ENCODE measurements at places on chromosomes 5 and 9.

GRCh38 chr9:89145097-89145496, 33.5 kb downstream of the SHC3 start:
- no peak for DNase-seq

GRCh38 chr9:34501889-34502425, 20.8 kb downstream of the ENHO start:
- no peak for DNase-seq

DNA sequence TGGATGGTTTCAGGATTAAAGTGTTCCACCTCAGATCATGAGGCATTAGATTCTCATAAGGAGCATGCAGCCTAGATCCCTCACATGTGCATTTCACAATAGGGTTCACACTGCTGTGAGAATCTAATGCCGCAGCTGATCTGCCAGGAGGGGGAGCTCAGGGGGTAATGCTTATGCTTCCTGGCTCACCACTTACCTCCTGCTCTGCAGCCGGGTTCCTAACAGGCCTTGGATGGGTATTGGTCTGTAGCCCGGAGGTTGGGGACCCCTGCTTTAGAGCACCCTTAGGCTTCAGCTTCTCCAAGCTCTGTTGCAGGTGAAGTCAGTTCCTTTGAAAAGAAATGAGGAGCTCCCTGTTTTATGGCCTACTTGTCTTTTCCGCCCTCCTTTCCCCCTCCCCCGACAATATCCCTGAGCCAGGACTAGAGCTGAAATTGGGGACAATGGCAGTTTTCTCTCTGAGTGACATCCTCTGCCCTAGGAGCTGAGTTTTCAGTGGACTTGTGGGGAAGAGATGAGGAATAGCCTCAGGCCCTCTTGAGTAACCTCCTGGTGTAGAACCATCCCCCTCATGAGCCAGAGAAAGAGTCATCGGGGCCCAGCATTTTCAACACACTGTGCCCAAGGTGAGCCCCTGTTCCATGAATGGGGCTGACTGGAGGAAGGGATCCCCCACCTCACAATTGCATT, 16.2 kb upstream of the MAT2B start:
- DNase-seq, result no peak

GRCh38 chr9:105637787-105638395, 24.4 kb upstream of the TAL2 start:
- no peak for DNase-seq

GRCh38 chr9:34777666-34778065, 67.7 kb upstream of the CCL21 start:
- no peak for DNase-seq

- DNase-seq, result no peak
These were observed 6.3 kb downstream of the STC2 start for GRCh38 chr5:173321886-173322285.

DNA sequence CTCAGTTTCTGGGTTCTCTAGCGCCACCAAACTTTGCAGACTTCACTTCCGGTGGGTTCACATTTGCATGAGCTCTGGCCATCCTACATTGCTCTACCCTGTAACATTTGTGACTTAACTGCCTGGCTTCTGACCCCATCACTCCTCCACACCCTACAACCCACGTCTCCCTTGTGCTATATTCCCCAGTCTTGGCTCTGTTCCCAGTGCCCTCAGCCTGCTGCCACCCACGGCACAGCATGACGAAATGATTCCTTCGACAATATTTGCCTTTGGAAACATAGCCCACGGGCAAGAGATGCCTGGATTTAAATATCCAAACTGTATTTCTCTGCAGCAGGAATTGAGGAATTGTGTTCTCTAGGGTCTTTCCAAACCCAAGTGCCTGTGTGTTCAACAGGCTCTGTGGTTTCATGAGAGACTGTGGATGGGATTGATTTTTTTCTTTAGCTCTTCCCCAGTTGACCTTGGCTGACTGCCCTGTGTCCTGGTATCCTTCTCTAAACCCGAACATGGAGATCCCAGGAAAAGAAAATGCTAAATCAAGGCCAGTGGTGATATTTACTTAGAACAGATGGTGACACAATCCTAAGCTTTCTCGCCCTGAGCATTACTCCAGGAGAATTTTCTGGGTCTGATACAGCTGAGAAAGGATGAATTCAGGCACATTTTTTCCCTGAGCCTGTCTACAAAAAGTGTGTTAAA, 44.4 kb upstream of the GRIA1 start:
- no peak for DNase-seq

DNA sequence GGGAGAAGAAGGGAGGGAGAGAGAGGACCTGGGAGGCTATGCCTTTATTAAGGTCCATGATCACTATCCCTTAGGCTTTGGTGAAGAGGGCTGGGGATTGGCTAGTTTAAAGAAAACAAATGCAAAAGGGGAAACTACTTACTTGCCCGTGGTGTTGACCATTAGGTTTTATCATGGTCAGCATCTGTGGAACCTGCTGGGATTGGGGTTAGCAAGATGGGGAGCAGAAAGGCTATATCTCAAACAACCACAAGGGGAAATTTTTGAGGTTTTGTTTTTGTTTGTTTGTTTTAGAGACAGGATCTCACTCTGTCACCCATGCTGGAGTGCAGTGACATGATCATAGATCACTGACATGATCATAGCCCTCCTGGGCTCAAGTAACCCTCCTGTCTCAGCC, 9.0 kb upstream of the RAD23B start:
- DNase-seq, result no peak

GRCh38 chr5:150245111-150245789, 44.3 kb downstream of the CAMK2A start:
- DNase-seq, result no peak

GRCh38 chr5:139481122-139481533, 1.4 kb downstream of the STING1 start:
- DNase-seq, result no peak

DNA sequence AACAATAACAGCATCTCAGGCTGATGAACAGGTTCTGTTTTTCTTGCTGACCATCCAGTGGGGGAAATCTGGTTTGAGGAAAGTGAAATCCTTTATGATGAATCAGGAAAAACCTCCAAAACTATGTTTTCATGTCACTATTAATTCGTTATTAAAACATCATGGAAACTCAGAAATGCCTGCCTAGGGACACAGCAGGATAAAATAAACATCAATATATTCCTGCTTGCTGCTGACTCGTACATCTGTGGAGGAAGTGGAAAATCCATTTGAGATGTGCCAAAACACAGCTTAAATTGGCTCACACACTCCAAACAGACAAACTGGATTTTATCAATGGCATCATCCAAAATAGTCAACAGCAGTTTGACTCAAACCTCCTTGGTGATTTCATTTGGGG, 53.0 kb downstream of the TEK start:
- DNase-seq, result no peak

- DNase-seq, result no peak
These were observed 190.6 kb downstream of the NSG2 start for GRCh38 chr5:174236070-174236469.

- DNase-seq, result no peak
These were observed 273.3 kb downstream of the MAN2A1 start for GRCh38 chr5:109962882-109963603.

- no peak for DNase-seq
These were observed 30.5 kb downstream of the TLR4 start for GRCh38 chr9:117734523-117735314.

GRCh38 chr9:78026947-78027346, 4.7 kb downstream of the GNAQ start:
- no peak for DNase-seq

GRCh38 chr5:176519810-176520720, 17.1 kb downstream of the RNF44 start:
- DNase-seq, result no peak

DNA sequence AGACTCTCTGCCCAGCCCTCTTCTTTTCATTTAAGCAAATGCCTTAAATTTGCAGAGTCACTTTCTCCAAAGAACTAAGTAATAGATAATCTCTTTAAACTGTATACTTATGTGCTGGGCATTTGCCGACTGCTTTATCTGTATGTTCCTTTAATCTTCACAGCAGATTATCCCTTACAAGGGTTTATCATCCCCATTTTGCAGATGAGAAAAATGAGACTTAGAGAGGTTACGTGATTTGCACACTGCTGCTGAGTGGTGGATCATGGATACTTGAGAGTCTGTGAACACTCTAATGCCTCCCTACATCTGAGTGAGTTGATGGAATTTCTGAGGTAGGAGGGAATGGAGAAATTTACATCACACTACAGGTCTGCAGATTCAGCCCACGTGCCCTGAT, 4.2 kb downstream of the ZNF79 start:
- no peak for DNase-seq

DNA sequence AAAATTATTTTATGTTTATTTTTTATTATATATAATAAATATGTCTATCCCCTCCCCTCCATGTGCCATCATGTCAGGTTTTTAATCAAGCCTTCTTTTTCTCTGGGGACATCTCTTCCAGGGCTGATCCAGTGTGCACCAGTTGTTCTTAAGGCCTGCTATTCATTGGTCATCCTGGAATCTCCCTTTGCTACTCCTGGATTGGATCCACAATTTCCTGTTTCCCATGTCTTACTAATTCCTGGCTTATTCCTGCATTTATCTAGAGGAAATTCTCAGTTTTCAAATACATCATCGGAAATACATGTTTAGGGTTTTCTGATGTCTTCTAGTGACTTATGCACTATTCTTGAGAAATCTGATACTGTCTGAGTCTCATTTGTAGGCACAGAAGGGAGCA, 56.8 kb downstream of the ANGPTL2 start:
- no peak for DNase-seq

GRCh38 chr9:69944816-69945215, 98.8 kb upstream of the MAMDC2 start:
- no peak for DNase-seq

GRCh38 chr5:170286386-170286925, 11.1 kb downstream of the LCP2 start:
- DNase-seq, result no peak

DNA sequence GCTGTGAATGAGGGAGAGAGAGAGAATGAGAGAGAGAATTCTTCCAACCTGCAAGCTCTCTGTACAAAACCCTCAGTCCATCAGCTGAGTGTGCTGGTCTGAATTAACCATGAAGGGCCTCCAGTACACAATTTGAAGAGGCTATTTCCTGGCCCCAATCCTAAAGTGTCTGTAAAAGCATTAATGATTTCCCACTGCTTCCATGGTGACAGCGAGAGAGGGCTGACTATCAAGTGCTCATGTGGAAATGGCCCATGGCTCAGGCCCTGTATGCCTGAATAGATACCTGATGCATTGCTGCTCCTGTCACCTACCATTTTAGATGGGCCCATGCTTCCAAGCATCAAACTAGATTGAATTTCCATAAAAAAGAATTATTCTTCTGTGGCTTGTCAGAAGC, 592.4 kb downstream of the KIF4B start:
- no peak for DNase-seq

- DNase-seq, result no peak
These were observed 32.1 kb downstream of the GRIN3A start for GRCh38 chr9:101706261-101706798.

DNA sequence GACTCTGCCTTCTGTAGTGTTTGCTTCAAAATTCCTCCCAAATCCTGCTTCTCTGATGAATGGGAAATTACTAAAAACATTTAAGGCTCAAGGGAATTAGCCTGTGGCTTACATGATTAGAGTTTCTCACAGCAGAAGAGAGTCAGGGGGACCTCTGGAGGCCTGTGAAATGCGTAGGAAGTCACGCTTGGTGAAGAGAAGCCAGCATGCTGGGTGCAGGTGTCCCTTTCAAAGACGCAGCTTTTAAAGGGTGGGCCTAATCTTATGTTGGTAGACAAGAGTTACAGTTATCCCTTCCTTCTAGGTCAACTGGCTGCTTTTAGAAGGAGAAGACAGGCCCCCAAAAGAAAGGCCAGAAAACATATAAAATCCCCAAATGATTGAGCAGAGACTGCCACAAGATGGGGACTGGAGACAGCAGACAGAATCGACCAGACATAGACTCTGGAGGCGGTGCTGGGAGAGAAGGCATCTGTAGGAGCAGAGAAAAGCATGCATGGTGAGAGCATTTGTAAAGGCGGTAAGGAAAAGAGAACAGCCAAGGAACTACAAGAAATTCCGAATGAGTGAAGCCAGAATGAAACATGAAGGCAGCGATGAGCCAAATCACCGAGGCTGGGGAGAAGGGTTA, 42.3 kb downstream of the B4GALT1 start:
- no peak for DNase-seq

- DNase-seq, result no peak
These were observed 149.2 kb upstream of the CDKN2B start for GRCh38 chr9:22158271-22158670.

- DNase-seq, result no peak
These were observed 14.8 kb downstream of the REEP5 start for GRCh38 chr5:112907166-112907631.

DNA sequence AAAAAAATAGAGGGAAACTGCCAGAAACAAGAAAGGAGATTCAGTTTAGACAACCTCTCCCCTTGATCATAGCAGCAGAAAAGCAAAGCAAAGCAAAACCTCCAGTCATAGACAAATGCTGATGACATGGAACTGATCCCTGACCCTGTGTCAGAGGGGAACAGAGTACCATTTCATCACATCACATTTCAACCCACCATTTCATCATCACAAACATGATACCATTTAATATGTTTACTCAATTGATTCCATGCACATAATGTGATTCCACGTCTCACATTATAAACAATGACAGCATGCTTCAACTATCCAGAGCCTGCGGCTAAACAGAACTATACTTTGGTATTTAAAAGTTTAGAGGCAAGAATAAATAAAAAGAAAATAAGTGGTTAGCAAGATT, 28.7 kb upstream of the ACOT12 start:
- DNase-seq, result no peak

DNA sequence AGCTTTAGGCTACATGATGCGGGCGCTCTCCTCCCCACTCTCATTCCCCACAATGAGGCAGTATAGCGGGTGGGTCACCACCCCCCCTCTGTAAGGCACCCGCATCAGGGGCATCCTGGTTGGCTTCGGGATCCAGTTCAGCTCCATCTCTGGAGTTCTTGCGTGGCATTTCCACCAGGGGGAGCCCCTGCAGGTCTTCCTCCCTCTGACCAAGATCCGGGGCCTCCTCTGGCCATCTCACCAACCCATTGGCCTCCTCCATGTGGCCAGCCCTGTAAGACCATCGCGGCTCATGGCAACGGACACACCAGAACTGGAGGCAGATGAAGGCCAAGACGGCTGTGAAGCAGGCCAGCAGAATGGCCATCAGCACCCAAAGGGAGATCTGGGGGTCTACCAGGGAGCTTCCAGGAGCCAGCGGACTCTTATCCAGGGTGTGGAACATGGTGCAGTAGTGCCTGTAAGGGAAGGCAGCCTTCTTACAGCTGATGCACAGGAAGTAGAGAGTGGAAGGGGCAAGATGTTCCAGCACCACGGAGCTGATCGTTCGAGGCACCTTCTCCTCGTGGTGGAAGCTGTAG, 77.0 kb downstream of the CYFIP2 start:
- no peak for DNase-seq

DNA sequence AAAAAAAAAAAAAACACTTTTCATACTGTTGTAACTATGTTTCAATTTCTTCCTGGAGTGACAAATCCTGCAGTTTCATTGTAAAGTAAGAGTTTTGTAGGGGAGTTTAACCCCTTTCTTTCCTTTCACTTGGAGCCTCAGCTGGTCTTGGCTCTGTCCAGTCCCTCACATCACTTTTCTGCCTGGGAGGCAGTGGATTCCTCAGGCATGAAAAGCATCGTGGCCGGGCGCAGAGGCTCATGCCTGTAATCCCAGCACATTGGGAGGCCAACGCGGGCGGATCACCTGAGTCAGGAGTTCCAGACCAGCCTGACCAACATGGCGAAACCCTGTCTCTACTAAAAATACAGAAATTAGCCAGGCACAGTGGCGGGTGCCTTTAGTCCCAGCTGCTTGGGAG, 45.6 kb upstream of the MYO10 start:
- DNase-seq, result no peak

- DNase-seq, result no peak
These were observed 143.7 kb downstream of the PTTG1 start for GRCh38 chr5:160565376-160565775.

GRCh38 chr5:97778451-97778850, 595.4 kb upstream of the RIOK2 start:
- no peak for DNase-seq
